ENCODE measurements at places on chromosomes 11 and 22. TPM values are rescaled to one million over a fixed set of nuclear protein-coding genes. Genes with fewer than 3 reads are reported as not detected.

- DNase-seq, result no peak
Measured at GRCh38 chr11:115344846-115345245, 159.4 kb downstream of the CADM1 start.

DNA sequence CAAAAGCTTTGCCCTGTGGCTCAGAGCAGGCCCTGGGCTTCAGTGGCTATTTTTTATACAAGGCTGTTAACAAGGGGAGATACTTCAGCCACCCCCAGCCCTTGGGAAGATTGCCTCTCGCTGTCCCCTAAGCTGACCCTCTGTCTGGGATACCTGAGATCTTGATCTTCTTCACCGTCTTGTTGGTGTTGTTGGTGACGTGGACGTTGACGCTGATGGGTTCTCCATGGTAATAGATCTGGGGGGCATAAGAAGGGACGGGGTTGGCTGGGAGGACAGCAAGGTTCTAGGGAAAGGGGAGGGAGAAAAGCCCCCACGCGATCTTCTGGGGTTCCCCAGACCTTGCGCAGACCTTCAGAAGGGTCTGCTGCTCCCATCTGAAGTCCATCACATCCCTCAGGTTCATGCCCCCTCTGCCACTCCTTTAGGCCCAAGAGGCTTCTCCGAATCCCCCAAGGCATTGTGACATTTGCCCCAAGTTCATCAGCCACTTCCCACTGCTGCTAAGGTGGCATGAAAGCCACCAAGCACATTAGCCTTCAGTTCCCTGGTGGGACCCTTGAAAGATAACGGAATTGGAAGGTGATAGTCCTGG is 36.7 kb downstream of the TPBGL start:
- DNase-seq, result no peak

GRCh38 chr11:6627762-6628241 is 8.6 kb upstream of the TPP1 start:
- no peak for DNase-seq

Gene HPX
- total RNA-seq, result not detected

Gene EIF3F
- 169 TPM for total RNA-seq

Gene SLC5A1
- total RNA-seq, result 34.9 TPM

DNA sequence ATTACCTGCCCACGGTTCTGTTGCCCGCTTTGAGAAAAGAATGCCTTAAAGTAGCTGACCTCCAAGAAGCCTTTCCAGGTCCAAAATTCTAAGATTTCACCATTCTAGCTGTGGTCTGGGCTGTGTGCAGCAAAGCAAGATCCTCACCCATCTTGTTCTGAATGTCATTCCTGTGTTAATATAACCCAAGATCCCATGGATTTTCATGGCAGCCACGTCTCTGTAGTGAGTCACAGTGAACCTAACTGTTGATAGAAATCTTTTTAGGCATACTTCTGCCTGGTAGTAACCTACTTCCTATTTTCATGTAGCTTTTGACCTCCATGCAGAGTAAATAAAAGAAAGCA is 210.0 kb downstream of the NAV2 start:
- no peak for DNase-seq

Gene TRIM64C
- not detected for total RNA-seq

Gene MRGPRF
- total RNA-seq, result 10.8 TPM

GRCh38 chr22:17808693-17809403 is 34.6 kb upstream of the BID start:
- DNase-seq, result no peak

DNA sequence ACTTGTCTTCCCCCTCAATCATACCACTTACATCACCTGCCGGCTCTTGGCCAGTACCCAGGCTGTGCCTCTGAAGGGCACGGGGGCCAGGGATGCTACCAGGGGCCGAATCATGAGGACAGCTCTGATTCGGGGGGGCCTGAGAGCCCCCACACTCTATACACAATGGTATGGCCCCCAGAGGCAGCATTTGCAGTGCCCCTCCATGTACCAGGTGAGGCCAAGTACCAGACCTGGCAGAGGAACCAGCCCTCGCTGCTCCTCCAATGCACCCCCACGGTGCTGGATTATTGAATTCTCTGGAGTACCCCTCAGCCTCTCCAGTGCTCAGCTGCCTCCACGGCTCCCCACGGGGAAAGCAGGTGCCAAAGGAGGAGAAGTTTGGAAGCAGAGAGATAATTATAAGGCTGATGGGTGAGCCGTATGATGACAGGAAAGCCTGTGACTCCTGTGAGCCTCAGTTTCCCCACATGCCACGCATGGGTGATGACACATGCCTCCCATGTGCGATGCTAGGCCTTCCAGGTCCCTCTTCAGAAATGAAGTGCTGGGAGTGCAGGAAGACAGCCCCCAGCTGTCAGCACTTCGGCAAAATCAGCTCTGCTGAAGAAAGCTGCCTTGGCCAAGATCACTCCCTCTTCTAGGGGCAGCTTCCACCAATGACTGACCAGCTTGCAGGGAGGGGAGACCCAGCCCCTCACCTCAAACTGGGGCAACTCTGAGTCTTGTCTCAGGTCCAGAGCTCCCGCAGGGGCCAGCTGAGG is 69.9 kb downstream of the THAP12 start:
- DNase-seq, result no peak

DNA sequence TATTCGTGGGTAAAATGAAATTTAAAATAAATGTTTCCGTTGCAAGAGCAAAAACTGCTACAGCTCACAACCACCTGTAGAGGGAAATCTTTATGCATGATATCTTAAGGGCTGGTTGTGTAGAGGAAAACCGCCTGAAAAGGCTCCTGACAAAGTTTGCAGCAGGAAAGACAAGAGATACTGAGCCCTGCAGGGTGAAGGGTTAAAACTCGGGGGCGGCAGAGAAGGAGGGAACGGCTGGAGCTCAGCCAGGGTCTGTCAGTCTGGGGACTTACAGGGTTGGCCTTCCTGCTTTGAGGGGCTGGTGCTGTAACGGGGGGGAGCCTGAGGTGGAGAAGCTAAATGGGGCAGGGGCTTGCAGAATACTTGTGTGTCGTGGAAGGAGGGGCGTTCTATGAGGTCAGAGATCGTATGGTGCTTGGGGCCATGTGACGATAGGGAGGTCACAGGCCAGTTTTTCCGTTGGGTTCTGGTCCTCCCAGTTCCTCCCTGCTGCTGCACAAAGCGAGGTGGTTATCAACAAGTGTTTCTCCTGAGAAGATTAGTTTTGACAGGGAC is 122.9 kb upstream of the HSD17B12 start:
- no peak for DNase-seq

Gene TFIP11
- 15.4 TPM for total RNA-seq

Gene TUG1
- total RNA-seq, result 37.2 TPM

Gene PKDREJ
- 0.07 TPM for total RNA-seq

DNA sequence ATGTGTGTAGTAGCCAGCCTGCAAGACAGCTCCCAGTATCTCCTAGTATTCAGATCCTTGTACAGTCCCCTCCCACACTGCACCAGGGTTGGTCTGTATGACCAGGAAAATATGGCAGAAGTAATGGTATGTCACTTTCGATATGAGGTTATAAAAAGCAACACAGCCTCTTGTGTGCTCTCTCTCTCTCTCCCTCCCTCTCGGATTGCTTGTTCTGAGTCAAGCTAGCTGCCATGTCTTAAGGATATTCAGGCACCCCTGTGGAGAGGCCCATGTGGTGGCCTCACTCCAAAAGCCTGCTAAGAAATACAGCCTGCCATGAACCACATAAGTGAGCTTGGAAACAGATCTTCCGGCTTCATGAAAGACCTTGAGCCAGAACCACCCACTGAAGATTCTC is 25.4 kb downstream of the FXYD6 start:
- DNase-seq, result peak; percentile 50

Gene AHNAK
- total RNA-seq, result 270 TPM

DNA sequence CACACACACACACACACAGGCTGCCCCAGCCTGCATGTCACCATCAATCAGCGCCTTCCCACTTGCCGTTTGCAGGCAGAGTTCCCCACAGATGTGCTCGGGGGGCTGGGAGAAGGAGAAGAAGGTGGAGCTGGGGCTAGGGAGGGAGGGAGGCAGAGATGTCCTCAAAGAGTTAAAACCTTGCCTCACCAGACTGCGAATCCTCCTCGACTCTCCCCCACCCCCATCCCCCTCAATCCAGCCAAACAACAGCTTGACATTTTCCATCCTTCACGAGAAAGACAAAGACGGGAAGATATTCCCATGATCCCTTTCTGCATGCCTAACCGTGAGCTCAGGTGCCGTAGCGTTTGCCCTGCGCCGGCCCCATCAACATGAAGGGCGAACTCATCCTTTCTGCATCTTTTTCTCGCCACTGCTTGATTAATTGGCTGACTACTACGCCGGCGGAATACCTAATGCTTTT is 365.5 kb downstream of the MIAT start:
- DNase-seq, result no peak

Gene SCUBE2
- 0.63 TPM for total RNA-seq

DNA sequence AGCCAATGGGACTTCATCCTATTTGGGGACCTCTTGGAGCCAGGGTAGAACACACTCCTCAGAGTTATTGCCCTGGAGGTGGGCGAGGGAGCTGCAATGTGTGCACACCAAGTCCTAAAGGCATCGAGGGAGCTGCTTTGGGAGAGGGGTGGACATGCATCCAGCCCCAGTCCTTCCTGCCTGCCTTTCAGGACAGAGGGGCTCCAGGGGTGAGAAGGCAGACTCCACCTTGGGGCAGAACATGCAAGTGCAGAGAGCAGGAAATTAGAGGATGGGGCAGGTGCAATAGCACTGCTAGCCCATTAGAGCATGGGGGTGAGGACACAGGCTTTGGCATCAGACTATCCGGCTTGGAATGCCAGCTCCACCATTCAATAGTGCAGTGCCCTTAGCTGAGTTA is 288.5 kb downstream of the OPCML start:
- DNase-seq, result no peak

GRCh38 chr11:35764417-35764816 is 101.8 kb downstream of the TRIM44 start:
- no peak for DNase-seq

Gene RFPL2
- not detected for total RNA-seq

Gene APOA5
- total RNA-seq, result not detected

DNA sequence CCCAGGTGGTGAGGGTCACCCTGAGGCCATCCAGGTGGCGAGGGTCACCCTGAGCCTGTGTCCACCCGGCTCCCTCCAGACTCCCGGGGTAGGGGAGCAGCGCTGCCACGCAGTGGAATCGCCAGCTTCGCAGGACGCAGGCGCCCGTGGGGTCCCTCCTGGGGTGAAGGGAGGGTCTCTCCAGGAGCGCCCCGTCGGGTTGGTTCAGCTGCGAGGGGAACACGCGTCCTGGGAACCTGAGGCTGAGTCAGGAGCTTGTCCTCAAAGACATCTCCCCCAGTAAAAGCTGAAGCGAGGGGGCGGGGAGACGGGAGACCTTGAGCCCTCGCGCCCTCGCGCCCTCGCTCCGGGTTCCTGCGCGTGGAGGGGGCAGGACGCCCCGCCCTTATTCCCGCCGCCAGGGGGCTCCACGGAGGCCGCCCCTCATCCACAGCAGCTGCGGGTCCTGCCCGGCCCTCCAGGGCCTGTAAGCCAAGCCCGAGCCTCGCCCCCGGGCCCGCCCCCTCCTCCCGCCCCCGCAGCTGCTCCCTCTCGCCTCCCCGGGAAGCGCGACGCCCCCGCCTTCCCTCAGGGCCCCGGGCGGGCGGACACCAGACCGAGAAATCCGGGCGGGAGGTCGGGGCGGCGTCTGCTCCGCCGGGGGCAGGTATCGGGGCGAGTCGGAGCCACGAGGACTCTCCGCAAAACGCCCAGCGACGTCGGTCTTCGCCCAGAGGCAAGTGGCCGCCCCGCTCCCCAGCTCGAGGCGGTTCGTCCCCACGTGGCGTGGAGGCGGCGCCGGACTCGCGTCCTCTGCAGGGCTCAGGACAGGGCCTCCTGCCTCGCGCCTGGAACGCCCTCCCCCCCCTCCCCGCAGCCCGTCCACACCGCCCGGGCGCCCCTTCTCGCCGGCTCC is 22.8 kb downstream of the PIM3 start:
- DNase-seq, result no peak

GRCh38 chr22:20131859-20132685 is 468 bp downstream of the ZDHHC8 start:
- no peak for DNase-seq

Gene CDC42BPG
- 1.0 TPM for total RNA-seq

DNA sequence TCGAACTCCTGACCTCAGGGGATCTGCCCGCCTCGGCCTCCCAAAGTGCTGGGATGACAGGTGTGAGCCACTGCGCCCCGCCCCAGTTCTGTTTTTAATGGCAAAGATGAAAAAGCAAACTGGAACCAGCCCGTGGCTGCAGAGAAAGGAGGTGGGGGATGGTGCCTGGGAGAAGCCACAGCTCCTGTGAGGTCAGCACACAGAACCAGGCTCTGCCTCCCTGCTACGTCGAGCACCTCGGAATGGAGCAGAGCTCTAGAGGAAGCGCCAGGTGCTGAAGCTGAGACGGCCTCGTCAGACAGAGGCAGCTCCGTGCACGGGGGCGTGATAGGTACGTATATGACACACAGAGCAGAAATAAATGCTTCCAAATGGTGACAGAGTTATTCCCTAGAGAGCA is 8.5 kb downstream of the DRD4 start:
- DNase-seq, result no peak

Gene TBX10
- not detected for total RNA-seq

DNA sequence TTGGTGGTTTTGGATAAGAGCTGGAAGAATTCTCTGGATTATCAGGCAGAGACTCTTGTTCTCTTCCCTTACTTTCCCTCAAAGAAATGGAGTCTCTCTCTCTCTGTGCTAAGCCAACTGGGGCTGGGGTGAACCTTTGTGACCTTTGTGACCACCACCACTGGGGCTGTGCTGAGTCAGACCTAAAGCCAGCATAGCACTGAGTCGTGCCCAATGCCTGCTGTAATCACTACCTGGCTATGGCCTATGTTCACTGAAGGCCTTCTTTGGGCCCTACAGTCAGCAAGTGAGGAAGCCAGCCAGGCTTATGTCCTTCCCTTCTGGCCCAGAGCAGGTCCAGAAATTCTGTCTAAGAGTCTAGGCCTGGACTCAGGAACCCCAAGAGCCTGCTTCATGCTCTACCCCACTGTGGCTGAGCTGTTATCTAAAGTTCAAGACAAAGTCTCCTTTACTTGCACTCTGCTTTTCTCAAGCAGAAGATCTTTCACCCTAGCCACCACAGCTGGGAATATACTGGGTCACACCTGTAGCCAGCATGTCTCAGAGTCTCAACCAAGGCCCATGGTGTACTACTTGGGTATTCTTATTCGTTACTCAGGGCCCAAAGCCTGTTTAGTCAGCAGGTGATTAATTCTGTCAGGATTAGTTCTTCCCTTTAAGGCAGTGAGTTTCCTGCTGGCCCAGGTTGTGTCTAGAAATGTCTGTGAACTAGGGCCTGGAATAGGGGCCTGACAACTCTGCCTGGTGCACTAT is 86.0 kb downstream of the EHF start:
- DNase-seq, result no peak

GRCh38 chr22:42073621-42074041 is 417 bp upstream of the PHETA2 start:
- no peak for DNase-seq

- DNase-seq, result no peak
Measured at GRCh38 chr11:1421291-1421690, 31.6 kb downstream of the BRSK2 start.

DNA sequence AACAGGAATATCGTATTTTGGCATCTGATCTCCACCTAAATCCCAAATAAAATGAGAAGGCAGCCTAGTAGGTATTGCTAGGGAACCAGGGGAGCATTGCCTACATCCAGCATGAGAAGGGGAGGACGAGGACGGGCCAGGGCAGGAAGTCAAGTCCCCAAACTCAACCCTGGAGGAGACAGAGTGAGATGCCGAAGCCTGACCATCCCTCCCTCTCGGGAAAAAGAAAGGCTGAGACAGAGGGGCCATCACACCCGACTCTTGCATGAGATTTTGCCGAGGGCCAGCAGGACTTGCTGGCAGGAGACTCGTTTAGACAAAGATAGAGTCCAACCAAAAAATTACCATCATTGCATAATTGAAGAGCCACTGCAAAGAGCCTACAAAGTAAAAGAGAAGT is 50.2 kb upstream of the SPATA19 start:
- peak; percentile 52 for DNase-seq

- peak; percentile 78 for DNase-seq
Measured at GRCh38 chr11:60363542-60364470, 14.5 kb upstream of the MS4A7 start.

Data from right atrium auricular region (tissue), 2 donors.